ENCODE measurements at places on chromosomes 7 and 10.

DNA sequence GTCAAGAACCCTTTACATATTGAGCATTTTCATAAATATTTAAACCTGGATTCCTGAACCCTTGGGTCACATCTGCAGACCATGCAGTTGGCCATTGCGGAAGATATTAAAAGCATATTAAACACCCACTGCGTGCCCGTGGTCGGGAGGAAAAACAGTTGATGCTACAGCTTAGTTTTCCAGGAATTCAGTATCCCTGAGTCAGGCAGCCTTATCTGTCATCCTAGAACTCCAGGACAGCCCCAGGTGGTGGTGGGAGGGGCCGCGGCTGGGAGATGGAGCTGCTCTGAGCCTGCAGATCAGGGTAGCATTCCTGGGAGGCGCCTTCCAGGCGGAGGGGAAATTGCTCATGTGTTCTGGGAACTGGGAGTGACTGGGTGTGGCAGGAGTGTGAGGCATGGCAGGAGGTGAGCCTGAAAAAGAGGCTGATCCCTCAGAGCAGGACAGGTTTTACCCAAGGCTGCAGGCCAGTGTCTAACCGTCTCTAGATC is 222.9 kb upstream of the SH2B2 start:
- peak; percentile 35 for DNase-seq

GRCh38 chr7:100019908-100020307 is 4.5 kb downstream of the ZKSCAN1 start:
- no peak for DNase-seq

DNA sequence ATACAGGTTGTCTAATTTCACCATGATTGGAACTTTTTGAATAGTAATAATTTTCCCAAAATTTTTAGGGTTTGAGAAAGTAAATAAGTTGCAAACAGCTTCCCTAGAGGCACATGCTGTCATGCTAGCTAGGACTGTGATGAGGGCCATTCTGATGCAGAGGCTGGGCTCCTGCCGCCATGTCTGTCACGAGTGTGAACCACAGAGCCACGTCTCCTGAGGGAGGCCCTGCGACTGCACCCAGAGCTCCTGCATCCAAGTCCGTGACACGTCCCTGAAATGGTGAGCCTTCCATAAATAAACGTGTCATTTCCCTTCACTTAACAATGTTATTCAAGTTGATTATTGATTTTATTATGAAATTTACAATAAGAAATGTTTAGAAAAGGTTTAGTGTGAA is 40.0 kb downstream of the C10orf120 start:
- DNase-seq = no peak

DNA sequence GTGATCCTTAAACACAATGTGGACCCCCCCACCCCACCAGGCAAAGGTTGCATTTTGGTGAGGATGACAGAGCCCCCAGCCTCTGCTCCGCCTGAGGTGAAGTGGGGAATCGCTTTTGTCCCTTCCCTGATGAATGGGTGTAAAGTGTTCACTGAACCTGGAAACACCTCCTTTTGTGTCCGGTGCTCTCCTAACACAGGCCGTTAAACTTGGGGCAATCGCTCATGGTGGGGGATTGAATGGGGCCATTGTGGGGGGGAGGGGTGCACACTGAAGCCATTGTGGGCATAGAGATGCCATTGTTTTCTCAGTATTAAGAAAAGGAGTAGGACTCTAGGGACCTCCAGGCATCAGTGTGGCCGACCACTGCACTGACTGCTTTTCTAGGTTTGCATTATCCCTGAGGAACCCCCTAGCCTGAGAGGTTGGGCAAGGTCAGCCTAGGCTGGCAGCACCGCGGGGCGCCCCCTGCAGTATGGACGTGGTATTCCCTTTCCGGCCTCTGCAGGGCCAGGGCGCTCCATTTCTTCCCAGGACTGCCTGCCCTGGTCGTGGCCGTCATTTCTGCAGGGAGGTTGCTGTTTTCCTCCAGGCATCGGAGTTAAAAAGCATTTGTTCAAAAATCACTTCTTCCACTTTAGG is 158.3 kb downstream of the TCF7L2 start:
- peak; percentile 88 for DNase-seq

- no peak for DNase-seq
These were observed 38.2 kb downstream of the ZNF679 start for GRCh38 chr7:64266341-64266919.

GRCh38 chr7:18290223-18290622 is 205.3 kb upstream of the HDAC9 start:
- no peak for DNase-seq

GRCh38 chr10:131700032-131700431 is 200.8 kb upstream of the PPP2R2D start:
- DNase-seq = no peak

GRCh38 chr10:29734962-29735627 is 100.3 kb upstream of the SVIL start:
- DNase-seq = peak; percentile 55

- no peak for DNase-seq
These were observed 78.2 kb downstream of the VTI1A start for GRCh38 chr10:112525200-112525599.

DNA sequence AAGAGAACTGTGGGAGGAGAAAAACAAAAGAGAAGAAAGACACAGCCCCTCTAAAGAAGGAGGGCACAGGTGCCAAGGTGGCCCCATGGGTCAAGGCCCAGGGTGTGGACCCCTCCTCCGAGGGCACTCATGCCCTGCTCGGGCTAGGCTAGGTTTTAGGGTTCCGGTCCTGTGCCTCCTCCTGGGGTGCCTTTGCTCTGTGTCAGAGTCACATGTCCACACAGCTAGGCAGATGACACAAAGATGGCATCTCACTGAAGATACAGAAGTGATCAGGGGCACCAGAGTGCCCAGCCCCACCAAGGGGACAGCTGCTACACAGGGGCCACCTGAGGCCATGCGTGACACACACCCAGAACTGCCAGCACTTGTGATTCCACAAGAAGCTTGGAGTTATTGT is 116.4 kb upstream of the PPIF start:
- DNase-seq = no peak

GRCh38 chr10:21141946-21142492 is 244.9 kb upstream of the NEBL start:
- DNase-seq = no peak

DNA sequence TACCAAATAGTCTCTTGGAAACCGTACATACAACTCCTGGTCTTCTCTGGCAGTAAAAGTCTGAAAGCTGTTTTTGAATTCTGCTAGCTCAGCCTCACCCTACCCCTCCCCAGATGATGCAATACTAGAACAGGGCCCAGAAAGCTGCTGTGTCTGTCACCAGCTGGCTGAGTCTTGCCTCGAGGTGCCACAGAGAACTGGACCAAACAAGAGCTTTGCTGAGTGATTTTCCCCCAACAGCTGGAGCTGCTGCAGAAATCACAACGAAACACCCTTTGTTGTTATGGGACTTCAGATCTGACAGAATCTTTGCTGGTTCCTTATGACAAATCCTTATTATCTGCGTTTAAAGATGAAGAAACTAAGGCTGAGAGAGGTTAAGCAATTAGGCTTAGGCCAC is 134.1 kb downstream of the SPAG6 start:
- DNase-seq = peak; percentile 30

GRCh38 chr7:8436965-8437364 is 3.6 kb downstream of the NXPH1 start:
- DNase-seq = peak; percentile 87

- DNase-seq = no peak
These were observed 4.4 kb downstream of the GPR37 start for GRCh38 chr7:124761164-124761715.

- no peak for DNase-seq
These were observed 70.3 kb upstream of the FAM3C start for GRCh38 chr7:121466455-121466854.

DNA sequence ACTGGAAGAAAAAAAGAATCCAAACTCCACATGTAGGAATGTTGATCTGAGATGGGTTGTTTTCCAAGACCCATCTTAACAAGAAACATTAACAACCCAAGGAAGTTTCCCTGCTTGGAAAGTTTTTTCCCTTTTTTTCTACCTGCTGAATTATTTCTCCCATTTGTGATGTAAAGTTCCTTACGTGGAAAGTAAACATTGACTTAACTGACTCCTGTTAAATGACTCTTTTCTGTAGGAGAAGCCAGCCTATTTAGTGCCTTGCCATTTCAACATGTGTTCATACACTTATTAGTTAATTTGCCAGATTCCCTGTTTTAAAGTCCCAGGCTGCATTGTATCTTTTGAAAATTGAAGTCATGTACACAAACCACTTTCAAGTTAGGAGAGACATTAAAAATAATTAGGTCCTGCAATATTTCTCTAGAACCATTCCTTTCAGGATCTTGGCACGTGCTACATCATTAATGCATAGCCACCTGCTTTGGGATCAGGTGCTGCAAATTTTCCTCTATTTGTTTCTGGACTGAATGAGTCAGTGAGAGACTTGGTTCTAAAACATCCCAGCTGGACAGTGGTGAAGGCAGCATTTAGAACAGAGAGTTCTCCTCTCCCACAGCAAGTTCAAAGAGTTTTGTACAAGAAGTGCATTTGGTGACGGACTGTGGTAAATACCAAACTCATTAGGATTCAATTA is 698.5 kb downstream of the SUGCT start:
- DNase-seq = no peak

DNA sequence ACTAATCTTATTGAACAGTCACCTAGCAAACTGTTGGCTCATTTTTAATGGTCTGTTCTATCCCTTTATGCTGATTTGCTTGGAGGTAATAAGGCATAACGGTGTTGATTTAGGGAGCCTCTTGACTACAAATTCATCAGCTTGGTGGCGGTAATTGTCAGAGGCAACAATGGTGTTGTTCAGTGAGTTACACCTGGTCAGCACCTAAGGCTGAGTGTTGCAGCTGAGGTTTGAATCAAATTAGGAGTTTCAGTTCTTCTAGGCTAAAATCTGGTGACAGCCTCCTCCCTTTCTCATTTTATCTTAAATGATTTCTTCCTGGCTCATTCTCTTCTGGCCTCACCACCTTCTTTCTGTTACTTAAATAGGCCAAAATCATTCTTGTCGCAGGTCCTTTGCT is 42.3 kb upstream of the SP8 start:
- no peak for DNase-seq

GRCh38 chr10:117112220-117112619 is 25.9 kb downstream of the VAX1 start:
- no peak for DNase-seq

GRCh38 chr7:151694828-151695580 is 175.3 kb upstream of the RHEB start:
- no peak for DNase-seq

- no peak for DNase-seq
These were observed 162.2 kb downstream of the TFEC start for GRCh38 chr7:115868369-115868768.

- DNase-seq = no peak
These were observed 5.6 kb downstream of the NFE2L3 start for GRCh38 chr7:26157520-26158105.

GRCh38 chr7:55377162-55377817 is 12.2 kb downstream of the LANCL2 start:
- DNase-seq = no peak

GRCh38 chr10:34486008-34486407 is 329.1 kb downstream of the PARD3 start:
- no peak for DNase-seq

DNA sequence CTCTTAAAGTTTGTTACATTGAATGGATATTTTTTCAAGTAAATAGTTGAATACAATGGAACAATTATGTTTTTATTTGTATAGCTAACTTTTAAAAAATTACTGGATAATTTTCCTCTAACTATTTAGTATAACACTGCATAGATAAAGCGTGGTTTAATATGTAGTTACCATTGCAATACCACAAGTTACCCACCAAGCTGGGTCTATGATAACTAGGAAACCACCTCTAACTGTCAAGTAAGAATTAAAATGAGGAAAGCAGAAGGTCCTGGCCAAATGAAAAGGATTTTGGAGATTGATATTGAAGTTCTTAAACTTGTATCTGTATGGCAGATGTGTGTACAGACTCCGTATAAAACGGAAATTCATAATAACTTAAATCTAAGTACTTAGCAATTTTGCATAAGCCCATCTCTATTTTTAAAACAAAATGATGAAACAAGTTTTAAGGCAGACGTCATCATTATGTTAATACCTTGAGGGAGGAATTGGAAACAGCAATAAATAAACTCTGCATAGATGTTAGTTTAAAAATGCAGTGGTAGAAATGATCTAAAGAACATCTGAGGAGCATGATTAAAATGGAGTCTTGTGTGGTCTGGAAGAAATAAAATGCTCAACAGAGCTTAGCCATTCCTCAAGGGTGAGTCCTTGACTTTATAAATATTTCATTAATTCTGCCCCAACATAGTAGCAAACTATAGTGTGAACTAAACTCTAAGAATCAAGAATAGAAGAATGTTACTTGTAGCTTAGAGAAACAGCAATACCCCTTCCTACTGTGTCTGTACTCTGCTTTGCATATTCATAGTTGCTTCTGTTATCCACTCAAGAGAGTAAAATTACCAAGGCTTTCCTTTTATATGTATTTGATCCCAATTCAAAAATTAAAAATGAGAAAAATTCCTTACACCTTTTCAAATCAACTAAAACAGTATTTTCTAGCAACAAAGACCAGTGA is 206.4 kb upstream of the FERD3L start:
- no peak for DNase-seq

- no peak for DNase-seq
These were observed 237.2 kb downstream of the BUB3 start for GRCh38 chr10:123391275-123392028.

GRCh38 chr7:20541608-20542349 is 73.7 kb upstream of the ABCB5 start:
- DNase-seq = no peak

- DNase-seq = peak; percentile 73
These were observed 27.3 kb upstream of the IFRD1 start for GRCh38 chr7:112422842-112423496.

DNA sequence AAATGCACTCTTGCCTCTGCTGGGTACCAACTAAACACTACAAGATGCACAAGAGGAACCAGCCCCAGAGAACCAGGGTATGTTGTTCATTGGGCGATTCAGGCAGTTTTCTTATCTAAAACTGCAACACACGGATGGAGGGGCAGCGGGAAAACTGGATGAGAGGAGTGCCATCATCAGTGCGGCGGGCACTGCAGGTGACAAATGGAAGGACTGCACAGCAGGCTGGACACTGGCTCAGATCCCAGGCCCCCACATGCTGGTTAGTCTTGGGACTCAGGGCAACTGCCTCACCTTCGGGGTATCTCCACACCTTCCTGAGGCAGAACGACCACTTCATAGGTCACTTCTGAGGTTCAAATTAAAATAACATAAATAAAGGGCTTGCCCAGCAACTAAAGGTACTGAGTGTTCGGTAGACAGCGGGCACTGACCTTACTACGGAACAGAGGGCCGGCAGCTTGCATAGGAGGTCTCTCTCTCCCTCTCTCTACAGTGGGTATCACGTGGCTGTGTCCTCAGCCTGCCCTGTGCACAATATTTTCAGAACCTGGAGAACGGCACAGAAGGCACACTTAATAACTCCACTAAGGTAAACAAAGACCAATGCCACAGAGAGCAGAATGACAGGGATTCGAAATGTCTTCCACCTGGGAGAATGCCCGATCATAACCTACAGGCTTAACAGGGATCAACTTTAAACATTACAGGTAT is 72.1 kb downstream of the GRB10 start:
- DNase-seq = no peak

All from glutamatergic neuron (in vitro differentiated cells).